Renal pelvis (tissue), 12 donors: ENCODE measurements at places on chromosomes 2 and 18. TPM values are rescaled to one million over a fixed set of nuclear protein-coding genes. Genes with fewer than 3 reads are reported as not detected.

The MYOM1 gene
- polyA plus RNA-seq, result 8.7 TPM

DNA sequence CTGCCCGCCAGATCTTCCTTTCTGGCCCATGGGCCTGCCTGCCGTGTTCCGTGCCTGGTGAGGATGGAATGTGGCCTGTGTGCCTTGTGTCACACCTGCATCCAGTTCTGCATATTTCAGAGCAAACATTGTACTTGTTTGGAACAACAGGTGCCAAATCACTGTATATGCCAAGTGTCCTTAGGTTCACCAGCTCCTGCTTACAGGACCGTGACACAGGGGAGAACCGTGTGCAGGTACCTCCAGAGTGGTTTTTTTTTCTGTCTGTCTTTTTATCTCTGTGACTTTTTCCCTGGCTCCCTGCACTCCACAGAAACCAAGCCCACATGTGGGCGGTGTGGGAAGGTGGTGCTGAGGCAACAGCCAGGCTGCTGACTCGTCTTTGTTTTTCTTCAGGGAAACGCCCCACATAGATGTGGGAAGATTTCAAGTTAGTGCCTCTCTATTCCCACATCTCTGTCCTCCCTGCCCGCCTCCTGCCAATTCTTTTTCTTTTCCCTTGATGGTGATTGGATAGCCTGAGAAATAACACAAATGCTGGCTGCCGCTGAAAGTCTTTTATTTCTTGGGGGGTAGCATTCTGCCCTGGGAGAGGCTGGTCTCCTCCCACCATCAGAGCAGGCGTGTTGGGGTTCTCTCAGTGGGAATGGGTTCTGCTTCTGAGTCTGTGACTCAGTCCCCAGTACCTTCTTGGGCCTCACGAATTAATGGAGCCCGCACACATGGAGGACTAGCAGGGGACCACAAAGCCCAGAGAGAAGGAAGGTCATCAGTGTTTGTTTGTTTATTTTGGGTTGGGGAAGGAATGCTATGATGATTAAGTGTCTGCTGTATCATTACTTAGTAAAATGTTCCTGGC lies 21.4 kb downstream of the GRHL1 start:
- no peak for DNase-seq

The SOX11 gene
- 17.3 TPM for polyA plus RNA-seq

- DNase-seq, result no peak
Measured at GRCh38 chr18:68121826-68122225, 593.1 kb downstream of the TMX3 start.

The AFF3 gene
- 25.5 TPM for polyA plus RNA-seq

- DNase-seq, result peak; percentile 31
Measured at GRCh38 chr2:203484266-203485112, 50.6 kb downstream of the RAPH1 start.

The POTEI gene
- 0.21 TPM for polyA plus RNA-seq
